ENCODE measurements at places on chromosomes 7 and 10.

DNA sequence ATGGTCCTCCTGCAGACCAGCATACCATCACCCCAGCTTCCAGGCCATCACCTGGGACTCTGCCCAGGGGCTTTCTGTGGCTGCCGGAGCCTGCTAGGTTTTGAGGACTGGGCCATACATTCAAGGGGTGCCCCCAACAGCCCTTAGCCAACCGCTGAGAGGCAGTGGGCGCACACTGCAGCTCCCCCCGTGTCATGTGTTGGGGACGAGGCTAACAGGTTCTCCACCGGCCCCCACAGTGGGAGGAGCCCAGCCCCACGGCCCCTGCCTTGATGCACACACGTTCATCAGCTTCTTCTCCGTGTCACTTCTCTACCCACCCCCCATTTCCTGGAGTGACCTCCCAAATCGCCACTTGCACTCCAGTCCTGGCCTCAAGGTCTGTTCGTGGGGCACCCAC, 543.2 kb upstream of the FOXK1 start:
- no peak for DNase-seq

- no peak for DNase-seq
These were observed 4.2 kb downstream of the ANLN start for GRCh38 chr7:36393826-36394225.

DNA sequence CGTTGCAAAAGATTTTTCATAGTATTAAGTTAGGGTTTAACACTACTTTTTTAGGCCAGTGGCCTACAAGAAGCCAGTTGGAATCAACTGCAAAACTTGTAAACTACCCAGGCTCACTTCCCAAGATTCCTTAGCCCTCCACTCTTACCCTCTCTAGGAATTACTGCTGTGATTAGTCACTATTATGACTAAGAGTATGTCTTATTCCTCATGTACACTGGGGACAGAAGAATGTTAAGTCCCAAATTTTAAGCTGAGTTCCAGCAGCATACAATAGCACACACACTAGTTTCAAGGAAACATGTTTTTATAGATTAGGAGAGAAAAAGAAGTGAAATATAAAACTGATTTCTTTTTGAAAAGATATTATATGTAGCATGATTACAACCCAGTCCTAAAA, 42.8 kb downstream of the FBXL13 start:
- DNase-seq, result no peak

DNA sequence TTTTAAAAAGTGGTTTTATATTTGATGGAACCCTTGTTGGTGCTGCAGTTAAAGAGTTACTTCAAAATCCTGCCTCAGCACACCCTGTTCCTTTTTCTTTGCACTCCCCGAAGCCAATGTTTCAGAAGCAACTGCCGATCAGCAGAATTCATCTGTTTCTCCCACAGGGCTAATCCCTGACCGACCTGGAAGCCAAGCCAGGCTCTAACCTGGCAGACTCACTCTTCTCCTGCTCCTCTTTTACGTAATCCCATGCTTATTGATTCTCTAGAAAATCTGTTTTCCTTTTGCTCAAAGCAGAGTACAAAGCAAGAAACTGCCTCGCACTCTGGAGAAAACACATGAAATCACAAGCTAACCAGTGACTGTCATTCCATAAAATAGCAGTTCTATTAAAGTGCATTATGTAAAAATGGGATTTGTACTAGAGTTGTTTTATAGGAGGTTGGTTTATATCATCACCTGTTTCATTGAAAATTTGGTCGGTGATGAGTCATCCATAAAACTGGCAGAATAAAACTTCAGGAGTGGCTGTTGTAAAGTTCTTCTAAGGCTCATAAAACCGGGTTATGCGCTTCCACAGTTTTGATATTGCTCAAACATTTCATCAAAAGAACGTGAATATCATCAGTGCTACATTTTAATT, 99.9 kb downstream of the CNTNAP2 start:
- no peak for DNase-seq

DNA sequence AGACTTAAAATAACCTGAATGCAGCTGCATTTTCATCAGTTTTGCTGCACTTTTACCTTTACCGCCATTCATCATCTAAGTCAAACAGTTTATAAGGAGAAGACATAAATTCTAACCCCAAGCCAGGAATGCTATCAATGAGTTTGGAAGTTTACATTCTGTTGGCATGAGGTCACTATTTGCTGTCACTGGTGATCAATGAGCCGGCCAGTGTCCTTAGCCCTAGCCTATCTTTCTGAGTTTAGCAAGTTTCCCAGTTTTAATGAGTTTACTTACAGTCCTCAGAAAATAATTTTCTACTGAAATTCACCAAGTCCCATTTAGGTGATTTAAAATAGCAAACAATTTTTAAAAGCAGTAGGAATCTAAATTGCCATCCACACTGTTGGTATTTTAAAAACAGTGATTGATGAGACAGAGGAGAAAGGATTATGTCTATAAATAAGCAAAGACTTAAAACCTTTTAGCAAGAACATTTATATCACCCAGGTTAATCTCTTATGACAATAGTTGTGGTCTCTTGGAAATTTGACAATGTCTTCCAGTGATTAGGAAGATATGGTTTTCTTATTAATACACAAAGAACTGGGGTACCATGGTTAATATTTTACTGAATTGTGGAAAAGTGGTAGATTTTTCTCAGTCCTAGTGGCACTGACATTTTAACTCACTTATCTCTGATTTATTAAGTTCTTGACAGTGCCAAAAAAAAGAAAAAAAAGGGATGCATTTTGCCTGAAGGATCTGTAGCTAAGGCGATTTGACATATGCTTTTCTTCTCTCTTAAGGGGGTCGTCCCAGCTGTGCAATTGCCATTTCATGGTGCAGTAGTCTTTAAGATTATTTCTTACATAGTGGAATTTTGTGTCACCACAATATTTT, 443.4 kb upstream of the ANKRD30A start:
- peak; percentile 1 for DNase-seq

DNA sequence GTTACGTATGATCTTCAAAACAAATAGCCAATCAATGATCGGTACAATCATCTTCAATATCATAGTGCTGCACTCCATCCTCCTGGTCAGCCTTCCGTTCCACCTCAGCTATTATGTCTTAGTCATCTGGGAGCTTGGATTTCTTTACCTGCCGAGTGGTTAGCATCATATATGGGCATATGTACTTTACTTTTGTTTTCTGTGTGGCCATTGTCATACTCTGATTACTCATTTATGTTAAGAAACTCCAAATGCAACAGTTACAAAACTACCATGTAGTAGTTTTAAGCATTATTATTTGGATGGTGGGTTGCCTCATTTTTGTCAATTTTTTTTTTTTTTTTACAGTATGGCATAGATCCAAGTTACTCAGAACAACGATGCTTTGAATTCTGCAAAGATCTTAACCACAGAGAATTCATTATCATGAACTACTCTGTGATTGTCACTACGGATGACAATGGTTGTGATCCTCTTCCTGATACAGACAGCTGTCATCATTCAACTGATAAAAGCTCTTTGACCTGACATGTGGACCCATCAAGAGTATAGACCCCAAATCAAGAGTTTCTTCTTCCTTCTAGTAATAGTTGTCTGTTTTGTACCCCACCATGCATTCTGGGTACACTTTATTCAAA, 52.1 kb upstream of the NME8 start:
- no peak for DNase-seq

GRCh38 chr7:16891338-16891737, 9.6 kb upstream of the AGR3 start:
- DNase-seq, result peak; percentile 70

DNA sequence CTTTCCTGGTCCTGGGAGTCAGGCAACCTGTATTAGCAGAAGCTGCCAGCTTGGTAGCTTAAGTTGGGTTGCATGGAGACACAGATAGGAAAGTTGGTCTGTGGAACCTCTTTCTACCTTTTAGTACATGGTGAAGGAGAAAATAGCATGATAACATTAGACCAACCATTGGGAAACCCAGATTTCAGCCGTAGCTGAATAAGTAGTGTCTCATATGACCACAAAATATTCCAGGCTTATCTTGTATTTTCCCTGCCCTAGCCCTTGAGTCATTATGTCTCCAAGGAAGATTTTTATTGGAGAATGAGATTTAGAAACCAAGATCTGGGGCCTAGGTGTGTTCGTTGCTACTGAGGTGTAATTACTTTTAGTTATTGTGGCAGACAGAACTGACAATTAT, 67.2 kb downstream of the CCSER2 start:
- no peak for DNase-seq

All from kidney glomerular epithelial cell (primary cell).